ENCODE measurements at places on chromosomes 4 and X.

- DNase-seq = no peak
Observed at GRCh38 chr4:12319765-12320164, 891.1 kb upstream of the HS3ST1 start.

GRCh38 chr4:180827232-180828009, 1415.8 kb upstream of the TENM3 start:
- DNase-seq = peak; percentile 8

GRCh38 chr4:124710015-124710741, 2.4 kb downstream of the ANKRD50 start:
- DNase-seq = no peak

- no peak for DNase-seq
Observed at GRCh38 chrX:28590396-28590795, 3.1 kb downstream of the IL1RAPL1 start.

GRCh38 chr4:136319789-136320464, 1212.4 kb downstream of the PCDH18 start:
- DNase-seq = peak; percentile 65

GRCh38 chr4:119865389-119865788, 201.3 kb downstream of the MAD2L1 start:
- DNase-seq = no peak

- no peak for DNase-seq
Observed at GRCh38 chrX:66015900-66016689, 23.8 kb downstream of the VSIG4 start.

DNA sequence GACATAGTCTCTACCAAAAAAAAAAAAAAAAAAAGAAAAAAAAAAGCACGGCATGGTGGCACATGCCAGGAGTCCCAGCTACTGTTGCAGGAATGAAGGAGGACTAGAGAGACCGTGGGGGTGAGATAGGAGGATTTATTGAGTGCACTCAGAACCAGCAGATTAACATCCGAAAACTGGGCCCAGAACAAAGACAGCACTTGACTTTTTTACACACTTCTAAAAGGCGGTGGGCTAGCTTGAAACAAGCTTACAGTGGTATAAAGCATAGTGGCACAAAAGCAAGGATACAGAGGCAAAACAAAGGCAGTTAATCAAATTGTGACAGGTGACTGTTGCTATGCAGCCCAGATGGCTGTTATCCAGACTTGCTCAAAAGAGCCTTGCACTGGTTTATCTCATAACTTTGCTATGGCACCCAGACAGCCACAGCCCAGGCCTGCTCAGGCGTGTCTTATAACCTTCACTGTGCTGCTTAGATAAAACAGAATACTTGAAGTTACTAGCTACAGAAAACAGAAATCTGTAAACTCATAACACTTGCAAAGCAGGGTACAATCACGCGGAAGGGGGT, 9.9 kb upstream of the PI4K2B start:
- no peak for DNase-seq

GRCh38 chrX:136636121-136636520, 11.8 kb upstream of the CD40LG start:
- no peak for DNase-seq

DNA sequence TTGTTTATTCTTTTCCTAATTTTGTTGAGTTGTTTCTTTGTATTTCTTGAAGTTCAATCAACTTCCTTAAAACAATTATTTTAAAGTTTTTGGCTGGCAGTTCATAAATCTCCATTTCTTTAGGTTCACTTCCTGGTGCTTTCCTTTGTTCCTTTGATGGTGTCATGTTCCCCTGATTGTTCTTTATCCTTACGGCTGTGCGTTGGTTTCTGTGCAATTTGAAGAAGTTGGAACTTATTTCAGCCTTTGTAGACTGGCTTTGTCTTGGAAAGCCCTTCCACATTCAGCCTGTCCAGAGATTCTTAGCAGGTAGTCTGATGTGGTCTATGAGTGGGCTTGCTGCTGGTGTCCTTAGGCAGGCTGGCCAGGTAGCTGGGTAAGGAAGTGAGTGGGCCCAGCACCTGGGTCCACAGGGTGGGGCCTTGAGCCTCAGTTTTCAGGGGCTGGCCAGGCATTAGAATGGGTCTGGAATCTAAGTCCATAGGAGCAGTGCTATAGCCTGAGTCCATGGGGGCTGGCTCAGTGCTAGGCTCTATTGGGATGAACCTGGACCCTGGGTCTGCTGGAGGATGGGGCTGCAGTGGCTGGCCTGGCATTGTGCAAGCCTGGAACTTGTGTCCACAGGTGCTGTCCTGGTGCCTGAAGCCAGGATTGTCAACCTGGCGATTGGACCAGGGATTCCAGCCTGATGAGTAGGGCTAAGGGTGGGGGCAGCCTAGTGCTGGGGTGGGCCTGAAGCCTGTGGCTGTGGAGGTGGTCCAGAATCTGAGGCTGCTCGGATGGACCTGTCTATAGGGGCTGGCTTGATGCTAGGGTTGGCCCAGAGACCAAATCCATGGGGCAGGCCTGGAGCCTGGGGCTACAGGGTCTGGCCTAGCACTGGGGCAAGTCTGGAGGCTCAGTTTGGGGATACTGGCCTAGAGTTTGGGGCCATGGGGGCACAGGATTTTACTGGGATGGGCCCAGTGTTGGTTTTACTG, 152.4 kb downstream of the STAG2 start:
- no peak for DNase-seq

- DNase-seq = no peak
Observed at GRCh38 chrX:141669689-141670088, 28.9 kb downstream of the SPANXD start.

DNA sequence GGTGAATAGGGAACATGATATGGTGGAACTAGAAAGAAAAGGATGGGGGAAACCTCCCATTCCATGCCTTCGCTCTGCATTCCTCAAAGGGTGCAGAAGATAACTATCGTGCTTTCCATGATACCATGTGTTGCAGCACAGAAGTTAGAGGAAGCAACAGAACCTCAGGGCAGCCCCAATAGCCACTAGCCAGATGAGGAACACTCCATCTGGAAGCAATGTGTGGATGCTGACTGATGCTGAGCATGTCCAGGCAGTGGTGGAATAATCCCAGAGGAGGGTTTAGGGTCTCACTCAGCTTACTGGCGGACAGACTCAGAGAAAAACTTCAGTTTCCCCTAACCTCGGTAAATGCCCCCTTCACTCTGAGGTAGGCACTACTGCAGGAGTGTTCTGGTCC, 7.5 kb downstream of the SMIM10 start:
- no peak for DNase-seq

GRCh38 chr4:89733946-89734345, 103.0 kb downstream of the SNCA start:
- DNase-seq = no peak

- peak; percentile 32 for DNase-seq
Observed at GRCh38 chr4:40193016-40193571, 3.7 kb upstream of the RHOH start.

DNA sequence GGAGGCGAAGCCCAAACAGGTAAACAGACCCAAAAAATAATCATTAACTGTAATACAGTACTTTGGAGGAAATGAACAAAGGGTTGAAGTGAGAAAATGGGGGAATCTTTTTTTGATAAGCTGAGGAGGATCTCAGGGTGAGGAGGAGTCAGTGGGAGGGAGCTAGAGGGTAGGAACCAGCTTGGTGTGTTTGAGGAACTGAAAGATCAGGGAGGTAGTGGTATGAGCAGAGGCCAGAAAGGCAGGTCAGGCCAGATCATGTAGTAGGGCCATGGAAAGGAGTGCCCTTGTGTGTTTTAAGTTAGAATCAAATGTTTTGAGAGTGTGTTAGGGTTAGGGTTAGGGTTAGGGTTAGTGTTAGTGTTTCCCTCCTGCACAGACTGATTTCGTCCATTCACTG, 48.8 kb downstream of the PPP2R2C start:
- no peak for DNase-seq

DNA sequence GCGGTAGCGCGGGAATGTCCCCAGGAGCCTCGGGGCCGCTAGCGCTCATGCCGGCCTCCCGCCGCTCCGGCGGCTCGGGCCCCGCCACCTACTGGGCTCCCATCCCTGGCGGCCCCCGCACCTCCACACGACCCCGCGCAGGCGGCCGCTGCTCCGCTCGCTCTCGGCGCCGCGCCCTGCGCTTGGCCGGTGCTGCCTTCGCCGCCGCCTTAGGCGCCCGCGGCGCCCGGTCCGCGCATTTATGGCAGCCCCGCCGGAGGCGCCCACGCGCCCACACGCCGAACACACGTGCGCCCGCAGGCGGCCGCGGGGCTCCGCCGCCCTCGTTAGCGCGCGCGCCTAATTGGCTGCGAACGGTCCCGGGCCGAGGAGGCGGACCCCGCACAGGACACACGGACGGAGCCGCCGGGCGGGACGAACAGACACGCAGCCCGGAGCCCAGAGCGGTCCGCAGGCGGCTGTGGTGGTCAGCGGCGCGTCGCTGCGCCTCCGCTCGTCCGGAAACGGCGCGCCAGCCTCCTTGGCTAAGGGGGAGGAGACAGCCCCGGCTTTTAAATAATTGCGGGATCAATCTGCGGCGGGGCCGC, at the start of gene NKX1-1:
Gene NKX1-1, minus strand, starts transcription at position 49 of the 587 bp plus-strand sequence. Its CDS starts 0 bp downstream, at position 49.
- DNase-seq = peak; percentile 2

DNA sequence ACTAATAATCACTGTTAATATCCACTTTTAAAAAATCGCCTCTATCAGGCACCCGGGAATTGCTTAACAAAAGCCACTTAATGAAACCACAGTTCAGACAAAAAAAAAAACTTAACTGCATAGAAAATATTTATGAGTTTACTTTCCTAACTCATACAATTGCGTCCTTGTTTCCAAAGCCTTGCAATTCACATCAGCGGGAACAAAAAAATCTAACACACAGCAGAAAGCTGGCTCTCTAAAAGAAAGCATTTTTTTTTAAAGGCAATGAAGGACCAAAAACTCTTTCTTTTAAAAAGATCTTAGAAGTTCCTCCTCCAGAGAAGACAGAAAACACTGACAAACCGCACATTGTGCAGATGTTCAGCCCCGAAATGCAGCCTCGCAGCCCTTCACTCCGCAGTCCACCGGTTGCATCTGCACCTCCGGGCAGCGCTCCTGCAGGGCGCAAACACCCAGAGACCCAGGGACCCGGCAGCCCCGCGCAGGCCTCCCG, 812 bp downstream of the FAT1 start:
- peak; percentile 60 for DNase-seq
